Epithelial cell of proximal tubule (primary cell): ENCODE measurements at places on chromosomes 13 and 19. TPM values are rescaled to one million over a fixed set of nuclear protein-coding genes. Genes with fewer than 3 reads are reported as not detected.

DNA sequence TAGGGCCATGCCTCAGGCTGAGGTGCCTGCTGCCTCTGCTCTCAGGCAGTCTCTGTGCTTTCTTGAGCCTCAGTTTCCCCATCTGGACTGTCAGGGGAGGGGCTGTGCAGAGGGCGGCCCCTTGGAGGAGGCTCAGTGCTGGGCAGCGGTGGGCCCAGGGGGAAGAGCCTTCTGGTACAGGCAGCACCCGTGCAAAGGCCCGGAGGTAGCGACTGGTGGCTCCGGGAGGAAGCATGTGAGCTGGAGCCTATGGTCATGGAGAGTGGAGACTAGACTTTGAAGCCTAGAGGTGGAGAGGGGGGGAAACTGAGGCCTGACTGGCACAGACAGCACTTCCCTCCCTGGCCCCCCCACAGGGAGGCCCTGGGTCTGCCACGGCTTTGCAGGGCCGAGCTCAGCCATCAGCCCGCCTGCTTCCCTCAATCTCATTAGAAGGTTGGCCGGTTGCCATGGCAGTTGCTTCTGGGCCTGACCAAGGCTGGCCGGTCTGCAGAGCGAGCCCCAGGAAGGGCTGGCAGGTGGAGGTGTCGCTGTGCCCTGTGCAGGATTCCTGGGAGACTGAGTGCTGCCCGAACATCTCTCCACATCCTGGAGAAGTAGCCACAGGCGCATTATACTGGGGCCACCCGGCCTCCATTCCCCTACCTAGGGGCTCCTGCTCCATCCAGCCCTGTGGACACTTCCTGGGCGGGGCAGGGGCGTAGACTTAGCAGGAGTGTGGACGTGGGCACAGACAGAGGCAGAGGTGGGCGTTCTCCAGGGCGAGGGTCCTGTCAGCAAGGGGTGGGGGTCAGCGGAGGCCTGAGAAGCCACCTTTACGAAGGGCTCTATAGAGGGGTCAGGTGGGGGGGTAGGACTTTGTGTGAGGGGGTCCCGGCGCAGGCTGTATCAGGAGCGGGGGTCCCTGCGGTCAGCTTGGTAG is 53.2 kb downstream of the CRTC1 start:
- DNase-seq, result no peak

GRCh38 chr19:38316477-38317067 is 825 bp upstream of the YIF1B start:
- DNase-seq, result no peak

DNA sequence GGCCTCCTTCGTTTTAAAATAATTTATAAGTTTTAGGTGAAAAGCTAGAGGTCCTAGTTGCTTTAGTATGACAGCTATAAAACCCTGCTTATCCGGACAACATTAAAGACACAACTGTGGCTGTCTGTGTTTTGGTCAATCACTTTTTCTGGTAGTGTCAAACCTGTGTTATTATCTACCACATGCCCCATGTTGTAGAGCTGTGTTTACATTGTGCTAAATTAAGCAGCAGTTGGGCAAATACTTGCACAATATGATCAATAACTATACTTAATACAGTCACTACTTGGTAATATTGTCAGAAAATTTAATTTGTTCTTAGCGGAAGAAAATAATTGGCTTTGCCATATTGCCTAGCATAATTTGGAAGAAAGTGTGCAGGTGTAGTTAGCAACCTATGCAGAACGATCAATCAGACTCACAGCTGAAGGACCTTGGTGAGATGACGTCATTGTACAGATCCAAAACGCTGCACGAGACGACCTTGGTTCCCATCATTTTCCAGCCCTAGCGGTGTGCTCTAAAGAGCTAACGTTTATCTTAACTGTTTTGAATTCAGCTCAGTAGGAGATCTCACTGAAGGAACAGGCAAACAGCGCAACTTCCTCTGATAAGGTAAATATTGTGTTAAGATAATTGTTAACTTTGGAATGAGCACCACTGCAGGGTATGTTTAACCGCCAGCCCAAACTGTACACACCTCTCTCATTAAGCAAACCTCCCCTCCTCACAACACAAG is 476.6 kb downstream of the IRS2 start:
- no peak for DNase-seq

- no peak for DNase-seq
These were observed 4.9 kb downstream of the BAX start for GRCh38 chr19:48959341-48960239.

GRCh38 chr19:16085115-16085514 is 8.8 kb downstream of the TPM4 start:
- DNase-seq, result no peak

- no peak for DNase-seq
These were observed 11.1 kb downstream of the TTYH1 start for GRCh38 chr19:54426291-54426931.

GRCh38 chr19:4134351-4134750 is 10.4 kb upstream of the MAP2K2 start:
- no peak for DNase-seq

DNA sequence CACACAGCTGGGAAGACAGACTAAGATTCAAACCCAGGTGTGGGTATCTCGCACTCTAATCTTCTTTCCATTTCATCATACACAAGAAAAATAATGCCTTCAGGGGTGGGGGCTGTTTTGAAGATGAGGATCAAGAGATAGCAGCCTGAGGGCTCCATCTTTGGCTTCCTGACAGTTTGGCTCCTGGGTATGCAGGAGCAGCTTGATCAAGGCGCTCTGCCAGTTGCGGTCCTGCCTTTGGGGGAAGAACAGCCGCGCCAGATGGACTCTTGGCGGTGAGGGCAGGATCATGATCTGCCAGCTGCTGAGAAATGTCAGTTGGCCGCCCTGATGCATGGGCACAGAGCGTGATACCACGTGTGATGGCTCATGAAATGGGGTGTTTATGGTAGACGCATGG is 119.1 kb downstream of the IER2 start:
- DNase-seq, result no peak

- no peak for DNase-seq
These were observed 656.8 kb downstream of the SLITRK6 start for GRCh38 chr13:85142351-85142927.

GRCh38 chr19:42634409-42635232 is 39.9 kb upstream of the CEACAM8 start:
- no peak for DNase-seq

GRCh38 chr19:39937094-39937720 is 2.8 kb upstream of the FCGBP start:
- DNase-seq, result no peak

GRCh38 chr13:92225861-92226260 is 827.4 kb downstream of the GPC5 start:
- DNase-seq, result no peak

- DNase-seq, result no peak
These were observed 385.8 kb upstream of the ZNF507 start for GRCh38 chr19:31959527-31960018.

DNA sequence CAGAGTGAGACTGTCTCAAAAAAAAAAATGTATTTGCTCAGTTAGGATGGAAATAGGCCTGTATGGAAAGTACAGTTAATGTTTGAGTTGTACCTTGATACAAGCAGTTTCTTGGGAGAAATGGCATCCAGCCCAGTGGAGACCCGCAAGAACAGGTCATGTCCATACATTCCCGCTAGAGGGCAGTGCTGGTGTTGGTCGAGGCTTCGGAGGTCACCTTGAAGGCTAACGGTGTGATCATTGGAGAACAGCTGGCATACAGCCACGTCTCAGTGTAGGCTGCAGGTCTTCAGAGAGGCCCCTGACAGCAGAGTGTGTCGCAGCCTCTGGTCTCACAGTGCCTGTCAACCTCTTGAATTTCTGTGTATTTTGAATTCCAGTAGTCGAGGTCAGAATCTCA is 7.5 kb downstream of the ZNF610 start:
- no peak for DNase-seq

DNA sequence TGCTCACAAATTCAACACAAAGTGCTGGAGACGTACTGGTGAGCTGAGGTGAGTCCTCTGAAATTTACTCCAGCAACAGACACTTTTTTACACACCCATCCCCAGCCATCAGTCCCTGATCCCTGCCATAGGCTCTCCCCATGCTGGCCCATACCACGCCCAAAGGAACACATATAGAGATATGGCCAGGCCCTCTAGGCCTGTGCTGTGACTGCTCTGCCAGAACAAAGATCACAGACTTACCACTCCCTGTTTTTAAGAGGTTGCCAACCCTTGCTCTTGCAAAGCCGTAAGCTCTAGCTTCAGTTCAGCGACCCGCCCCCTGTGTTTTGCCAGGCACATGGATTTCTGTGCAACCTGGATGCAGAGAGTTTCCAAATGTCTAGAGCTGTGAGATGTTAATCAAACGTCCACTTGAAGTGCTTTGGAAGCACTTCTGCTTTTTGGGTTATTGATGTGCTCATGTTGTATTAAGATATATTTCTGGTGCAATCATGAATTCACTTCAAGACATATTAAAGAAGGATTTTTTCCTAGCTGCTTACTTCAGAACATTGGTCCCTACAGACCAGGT is 59.7 kb downstream of the DLEU7 start:
- DNase-seq, result no peak

DNA sequence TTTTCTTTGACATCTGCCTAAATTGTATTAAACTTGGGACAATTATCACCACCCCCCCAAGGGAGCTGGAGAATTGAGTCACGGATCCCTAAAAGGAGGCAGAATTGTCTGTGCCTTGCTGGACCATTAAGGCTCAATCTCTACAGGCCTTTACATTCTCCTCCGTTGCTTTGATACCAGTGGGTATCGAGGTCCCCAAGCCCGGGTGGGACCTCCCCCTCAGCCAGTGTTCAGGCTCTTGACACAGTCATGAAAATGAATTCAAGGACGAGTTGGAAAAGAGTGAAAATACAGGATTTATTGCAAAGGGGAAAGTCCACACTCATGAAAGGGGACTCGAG is 5.6 kb downstream of the PPP1R15A start:
- DNase-seq, result no peak

- DNase-seq, result no peak
These were observed 18.3 kb downstream of the CCDC97 start for GRCh38 chr19:41328157-41328841.

GRCh38 chr19:56765137-56765536 is 75.4 kb downstream of the PEG3 start:
- no peak for DNase-seq

DNA sequence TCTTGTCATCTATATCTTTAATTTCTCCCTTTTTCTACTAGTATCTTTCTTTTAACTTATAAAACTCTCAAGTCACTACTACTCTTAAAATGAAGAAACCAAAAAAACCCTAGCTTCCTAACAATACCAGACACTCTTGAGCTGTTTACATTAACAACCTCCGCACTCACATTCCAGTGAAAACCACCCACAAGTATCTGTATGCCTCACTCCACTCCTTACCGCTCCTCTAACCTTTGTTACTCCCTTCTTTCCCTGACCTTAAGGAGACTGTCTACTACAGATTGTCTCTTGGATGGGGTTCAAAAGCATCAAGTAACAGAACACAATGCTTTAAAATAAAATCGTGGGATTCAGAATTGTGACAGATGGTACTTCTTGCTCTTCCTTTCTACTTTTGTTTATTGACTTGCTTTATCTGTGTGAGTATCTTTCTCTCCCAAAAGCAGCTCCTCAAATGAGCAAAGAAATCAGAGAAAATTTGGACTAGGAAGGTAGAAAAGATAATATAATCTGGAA is 110.0 kb upstream of the FBXL3 start:
- DNase-seq, result no peak

DNA sequence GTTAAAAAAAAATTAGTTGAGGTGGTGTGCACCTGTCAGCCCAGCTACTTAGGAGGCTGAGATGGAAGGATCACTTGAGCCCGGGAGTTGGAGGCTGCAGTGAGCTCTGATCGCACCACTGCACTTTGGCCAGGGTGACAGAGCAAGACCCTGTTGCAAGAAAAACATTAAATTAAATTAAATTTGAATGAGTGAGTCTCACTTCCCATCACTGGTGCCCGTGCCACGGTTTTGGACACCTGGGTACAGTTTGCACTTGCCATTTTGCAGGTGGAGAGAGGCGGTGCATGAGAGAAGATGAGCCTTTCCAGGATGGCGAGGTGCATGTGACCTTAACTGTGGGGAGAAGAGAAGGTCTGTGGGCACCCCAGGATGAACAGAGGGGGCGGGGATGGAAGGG is 60.3 kb upstream of the ZNF536 start:
- no peak for DNase-seq

GRCh38 chr19:11507370-11508078 is 1.9 kb upstream of the ZNF653 start:
- DNase-seq, result no peak

DNA sequence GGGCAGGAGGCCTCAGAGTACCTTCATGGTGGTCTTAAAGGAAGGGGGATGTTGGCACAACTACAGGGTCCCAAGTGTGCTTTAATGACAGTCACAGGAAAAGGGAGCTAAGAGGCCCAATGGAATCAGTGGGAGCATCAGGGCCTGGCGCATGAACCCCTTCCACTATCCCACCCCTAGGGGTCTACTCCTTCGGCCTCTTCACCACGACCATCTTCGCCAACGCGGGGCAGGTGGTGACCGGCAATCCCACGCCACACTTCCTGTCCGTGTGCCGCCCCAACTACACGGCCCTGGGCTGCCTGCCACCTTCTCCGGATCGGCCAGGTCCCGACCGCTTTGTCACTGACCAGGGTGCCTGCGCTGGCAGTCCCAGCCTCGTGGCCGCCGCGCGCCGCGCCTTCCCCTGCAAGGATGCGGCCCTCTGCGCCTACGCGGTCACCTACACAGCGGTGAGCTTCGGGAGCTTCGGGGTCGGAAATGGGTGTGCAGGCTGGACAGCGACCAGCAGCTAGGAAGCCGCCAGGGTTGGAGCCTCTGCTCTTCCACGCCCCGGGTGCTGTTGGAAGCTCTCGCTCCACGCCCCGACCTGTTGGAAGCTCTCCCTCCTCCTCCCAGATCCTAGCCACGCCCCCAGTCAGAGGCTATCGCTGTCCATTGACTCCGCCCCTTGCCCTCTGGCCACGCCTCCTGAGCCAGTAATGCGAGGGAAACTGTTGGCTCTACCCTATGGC is 6.0 kb downstream of the PLPPR2 start:
- no peak for DNase-seq

Gene KL
- 0.36 and 1.4 TPM in 2 replicates for total RNA-seq

Gene MBOAT7
- total RNA-seq, result 109 and 218 TPM in 2 replicates

Gene CALR3
- total RNA-seq, result not detected in 2 replicates

Gene SHC2
- 0.07 and 2.1 TPM in 2 replicates for total RNA-seq

Gene OR7A5
- not detected in 2 replicates for total RNA-seq

Gene IFT88
- 9.3 and 15.2 TPM in 2 replicates for total RNA-seq

Gene LRFN3
- total RNA-seq, result 6.2 and 12.7 TPM in 2 replicates

Gene KLK7
- total RNA-seq, result 9.3 and 24.8 TPM in 2 replicates

Gene C1QTNF9
- not detected in 2 replicates for total RNA-seq

Gene ZNF443
- total RNA-seq, result 4.3 and 7.3 TPM in 2 replicates

Gene DHDH
- total RNA-seq, result 0.07 and 0.35 TPM in 2 replicates

Gene LRRC63
- not detected in 2 replicates for total RNA-seq

Gene GPR18
- not detected in 2 replicates for total RNA-seq

Gene NXNL1
- total RNA-seq, result not detected in 2 replicates
